ENCODE measurements at places on chromosomes 16 and 17.

GRCh38 chr17:81031566-81032550, 3.1 kb upstream of the BAIAP2 start:
- H3K36me3 ChIP-seq: no peaks in the 10 kb centered on the region
- peaks cover 16% of the 10 kb centered on the region for H3K4me1 ChIP-seq
- H3K4me3 ChIP-seq: no peak overlapping the region
- peaks cover 41% of the 10 kb centered on the region for H3K27me3 ChIP-seq

DNA sequence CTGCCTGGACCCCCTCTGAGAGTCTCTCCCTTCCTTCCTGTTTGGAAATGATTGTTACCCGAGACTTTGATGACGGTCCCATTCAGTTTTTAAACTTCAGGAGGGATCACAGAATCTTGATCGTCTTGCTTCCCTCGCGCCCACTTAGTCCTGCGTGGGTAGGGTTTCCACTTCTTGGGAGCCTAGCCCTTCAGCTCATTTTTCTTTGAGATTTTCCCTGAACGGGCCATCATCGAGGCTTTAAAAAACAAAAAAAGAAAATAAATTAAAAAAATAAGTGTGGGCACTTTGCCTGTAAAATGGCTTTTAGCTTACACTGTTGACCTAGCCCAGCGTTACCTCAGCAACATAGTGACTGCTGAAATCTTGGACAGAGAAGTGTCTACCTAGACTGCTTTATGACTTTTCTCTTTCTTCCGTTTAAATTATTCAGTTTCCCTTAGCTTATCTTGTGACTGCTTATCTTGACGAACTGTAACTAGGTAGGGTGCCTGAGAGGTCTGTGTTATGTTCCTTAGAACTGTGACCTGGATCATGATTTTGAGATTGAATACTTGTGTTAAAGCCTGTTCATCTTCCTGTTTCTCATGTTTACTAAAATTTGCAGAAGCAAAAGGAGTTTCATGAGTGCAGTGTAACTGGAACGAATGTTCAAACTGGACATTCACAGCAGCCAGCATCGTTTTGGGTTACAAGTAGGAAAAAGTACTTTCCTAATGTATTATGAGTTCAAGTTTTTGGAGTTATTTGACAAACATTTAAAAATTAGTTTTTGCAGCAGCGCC, 874 bp downstream of the WWP2 start:
- H3K4me1 ChIP-seq: peaks cover 45% of the 10 kb centered on the region
- H3K36me3 ChIP-seq: peaks cover 4% of the 10 kb centered on the region
- H3K4me3 ChIP-seq: peak overlapping the region; percentile 94
- H3K27me3 ChIP-seq: no peaks in the 10 kb centered on the region

DNA sequence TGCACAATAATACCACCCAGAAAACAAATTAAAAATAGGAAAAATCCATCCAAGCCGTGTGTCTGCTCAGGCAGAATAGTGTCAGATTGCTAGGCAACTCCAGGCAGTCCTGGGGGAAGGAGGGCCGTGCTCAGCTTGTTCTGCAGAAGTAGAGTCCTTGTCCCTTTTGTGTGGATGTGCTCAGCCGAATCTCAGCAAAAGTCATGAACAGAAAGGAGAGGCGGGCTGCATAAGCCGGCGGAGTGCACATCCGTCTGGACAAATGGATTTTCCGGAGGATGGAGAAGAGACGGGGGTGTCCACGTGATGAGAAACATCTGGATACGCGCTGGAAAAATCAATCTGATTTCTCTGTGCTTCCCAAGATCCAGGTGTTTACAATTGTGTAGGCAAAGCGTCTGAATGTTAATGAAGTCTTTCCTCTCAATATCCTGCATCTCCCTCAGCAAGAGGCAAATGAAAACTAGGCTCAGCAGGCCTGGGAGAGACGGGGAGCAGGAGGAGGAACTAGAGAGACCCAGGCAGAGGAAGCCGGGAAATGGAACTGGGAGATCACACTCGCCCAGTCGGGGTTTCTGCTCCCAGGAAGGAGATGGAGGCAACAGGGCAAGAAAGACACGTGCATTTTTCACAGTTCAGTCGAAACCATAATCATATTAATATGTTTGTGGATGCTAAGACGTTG, 7.7 kb upstream of the RBFOX3 start:
- no peaks in the 10 kb centered on the region for H3K4me1 ChIP-seq
- H3K27ac ChIP-seq: no peak overlapping the region
- no peak for DNase-seq
- peaks cover 21% of the 10 kb centered on the region for H3K27me3 ChIP-seq
- no peaks in the 10 kb centered on the region for H3K36me3 ChIP-seq

DNA sequence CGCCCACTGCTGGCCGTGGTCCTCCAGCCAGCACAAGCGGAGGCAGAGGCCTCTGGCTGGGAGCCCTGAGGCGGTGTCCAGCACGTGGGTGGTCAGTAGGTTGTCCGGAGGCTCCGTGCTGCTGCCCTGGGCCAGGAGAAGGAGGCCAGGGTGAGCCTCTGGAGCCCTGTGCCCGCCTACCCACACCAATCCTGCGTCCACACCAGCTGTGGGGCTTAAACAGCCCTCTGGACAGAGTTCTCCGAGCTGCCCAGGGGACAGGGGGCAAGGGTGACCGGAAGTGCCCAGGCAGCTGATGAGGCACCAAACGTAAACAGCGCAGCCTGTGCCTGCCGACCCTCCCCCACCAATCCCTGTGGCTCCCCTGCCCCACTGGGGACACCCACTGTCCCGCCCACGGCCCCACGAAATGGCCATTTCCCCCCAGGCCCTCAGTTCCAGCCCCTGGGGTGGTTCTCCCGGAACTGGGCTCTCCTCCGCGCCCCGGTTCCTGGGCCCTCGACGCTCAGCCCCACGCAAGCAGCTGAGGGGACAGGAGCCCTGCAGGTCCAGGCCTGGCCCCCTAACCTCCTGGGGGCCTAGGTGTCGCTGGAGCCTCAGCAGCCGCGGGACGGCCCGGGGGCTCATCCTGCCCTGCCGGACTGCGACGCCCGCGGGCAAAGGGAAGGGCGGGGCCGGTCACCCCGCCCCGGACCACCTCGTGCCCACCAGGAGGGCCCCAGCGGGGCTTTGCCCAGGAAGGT, 27.9 kb upstream of the DBNDD1 start:
- no peak overlapping the region for H3K4me3 ChIP-seq
- peaks cover 8% of the 10 kb centered on the region for H3K4me1 ChIP-seq
- no peak for DNase-seq

DNA sequence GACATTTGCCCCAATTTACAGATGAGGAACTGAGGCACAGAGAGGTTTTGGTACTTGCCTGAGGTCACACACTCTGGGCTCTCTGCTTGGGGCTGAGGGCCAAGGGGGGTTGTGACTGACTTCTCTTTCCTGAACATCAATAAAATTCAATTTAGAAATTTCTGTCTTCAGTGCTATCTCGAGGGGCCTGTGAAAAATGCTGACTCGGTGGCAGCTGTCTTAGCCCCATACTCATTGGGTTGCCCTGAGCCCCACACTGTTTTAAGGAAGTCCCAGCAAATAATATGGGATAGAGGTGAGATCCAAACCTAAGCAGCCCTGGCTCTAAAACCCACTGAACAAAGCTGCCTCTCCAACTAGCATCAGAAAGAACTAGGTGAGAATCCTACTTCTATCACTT, 7.0 kb upstream of the BRCA1 start:
- H3K36me3 ChIP-seq: peaks cover 35% of the 10 kb centered on the region
- no peak overlapping the region for H3K27ac ChIP-seq
- H3K4me1 ChIP-seq: peaks cover 28% of the 10 kb centered on the region
- no peak for DNase-seq
- H3K27me3 ChIP-seq: no peaks in the 10 kb centered on the region
- H3K4me3 ChIP-seq: no peak overlapping the region

GRCh38 chr17:76437467-76438402, 15.2 kb downstream of the UBE2O start:
- H3K36me3 ChIP-seq: peaks cover 7% of the 10 kb centered on the region
- H3K27me3 ChIP-seq: no peaks in the 10 kb centered on the region
- DNase-seq: no peak
- no peak overlapping the region for H3K4me3 ChIP-seq
- no peak overlapping the region for H3K27ac ChIP-seq

DNA sequence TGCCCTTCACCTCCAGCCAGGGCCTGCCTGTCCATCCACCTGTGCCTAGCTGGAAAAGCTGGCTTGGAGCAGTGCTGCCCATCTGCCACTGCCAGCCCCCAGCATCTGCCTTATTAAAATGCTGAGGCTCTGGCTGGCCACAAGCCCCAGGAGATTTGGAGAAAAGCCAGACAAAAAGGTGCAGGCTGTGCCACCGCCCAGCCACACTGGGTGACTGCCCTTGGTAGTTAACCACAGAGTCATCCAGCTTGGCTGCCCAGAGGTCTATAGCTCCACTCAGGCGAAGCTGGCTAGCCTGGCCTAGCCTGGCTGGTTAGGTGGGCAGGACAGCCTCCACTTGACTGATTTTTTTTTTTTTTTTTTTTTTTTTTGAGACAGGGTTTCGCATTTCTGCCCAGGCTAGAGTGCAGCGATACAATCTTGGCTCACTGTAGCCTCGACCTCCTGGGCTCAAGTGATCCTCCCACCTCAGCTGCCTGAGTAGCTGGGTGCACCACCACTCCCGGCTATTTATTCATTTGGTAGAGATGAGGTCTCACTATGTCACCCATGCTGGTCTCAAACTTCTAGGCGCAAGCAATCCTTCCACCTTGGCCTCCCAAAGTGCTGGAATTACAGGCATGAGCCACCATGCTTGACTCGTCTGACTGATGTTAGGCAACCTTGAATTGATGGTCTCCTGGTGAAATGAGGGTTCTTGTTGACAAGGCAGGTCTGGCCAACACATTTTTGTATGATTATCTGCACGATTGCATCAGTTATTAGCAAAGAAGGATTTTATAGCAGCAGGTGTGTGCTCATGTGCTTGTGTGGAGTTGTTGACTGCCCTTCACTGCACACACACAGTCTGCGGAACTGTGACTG, 103.8 kb downstream of the RAB11FIP4 start:
- H3K27ac ChIP-seq: peak overlapping the region; percentile 93
- no peak for DNase-seq
- no peak overlapping the region for H3K4me3 ChIP-seq

DNA sequence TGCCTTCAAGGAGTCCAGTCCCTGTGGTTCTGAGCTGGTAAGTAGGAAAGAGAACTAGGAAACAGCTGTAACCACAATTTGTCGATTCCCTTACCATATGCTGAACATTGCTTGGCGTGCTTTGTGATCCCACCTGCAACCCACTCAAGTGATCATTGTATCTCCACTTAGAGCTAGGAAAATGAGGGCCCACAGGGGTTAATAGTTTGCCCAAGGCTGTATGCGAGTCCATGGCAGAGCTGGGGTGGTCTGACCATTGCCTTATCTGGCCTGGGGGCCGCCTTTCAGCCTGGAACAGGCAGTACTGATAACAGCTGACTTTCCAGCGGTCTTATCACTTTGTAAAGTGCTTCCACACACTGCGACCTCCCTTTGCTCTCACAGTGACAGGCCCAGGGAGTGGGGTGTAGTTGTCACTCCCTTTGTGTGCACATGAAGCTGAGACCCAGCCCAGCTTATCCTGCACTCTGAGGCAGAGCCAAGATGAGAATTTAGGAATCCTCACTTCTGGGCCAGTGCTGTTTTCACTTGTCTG, 9.8 kb downstream of the MYL4 start:
- H3K4me1 ChIP-seq: peaks cover 42% of the 10 kb centered on the region
- H3K27me3 ChIP-seq: no peaks in the 10 kb centered on the region
- no peak overlapping the region for H3K27ac ChIP-seq
- H3K36me3 ChIP-seq: no peaks in the 10 kb centered on the region

- no peaks in the 10 kb centered on the region for H3K27me3 ChIP-seq
- no peaks in the 10 kb centered on the region for H3K36me3 ChIP-seq
- H3K27ac ChIP-seq: no peak overlapping the region
- H3K4me3 ChIP-seq: no peak overlapping the region
- no peaks in the 10 kb centered on the region for H3K4me1 ChIP-seq
Measured at GRCh38 chr16:47056688-47057629, 83.5 kb upstream of the DNAJA2 start.

GRCh38 chr16:8999800-9000199, 36.1 kb upstream of the USP7 start:
- H3K4me3 ChIP-seq: no peak overlapping the region
- H3K36me3 ChIP-seq: no peaks in the 10 kb centered on the region
- no peak overlapping the region for H3K27ac ChIP-seq
- DNase-seq: no peak

DNA sequence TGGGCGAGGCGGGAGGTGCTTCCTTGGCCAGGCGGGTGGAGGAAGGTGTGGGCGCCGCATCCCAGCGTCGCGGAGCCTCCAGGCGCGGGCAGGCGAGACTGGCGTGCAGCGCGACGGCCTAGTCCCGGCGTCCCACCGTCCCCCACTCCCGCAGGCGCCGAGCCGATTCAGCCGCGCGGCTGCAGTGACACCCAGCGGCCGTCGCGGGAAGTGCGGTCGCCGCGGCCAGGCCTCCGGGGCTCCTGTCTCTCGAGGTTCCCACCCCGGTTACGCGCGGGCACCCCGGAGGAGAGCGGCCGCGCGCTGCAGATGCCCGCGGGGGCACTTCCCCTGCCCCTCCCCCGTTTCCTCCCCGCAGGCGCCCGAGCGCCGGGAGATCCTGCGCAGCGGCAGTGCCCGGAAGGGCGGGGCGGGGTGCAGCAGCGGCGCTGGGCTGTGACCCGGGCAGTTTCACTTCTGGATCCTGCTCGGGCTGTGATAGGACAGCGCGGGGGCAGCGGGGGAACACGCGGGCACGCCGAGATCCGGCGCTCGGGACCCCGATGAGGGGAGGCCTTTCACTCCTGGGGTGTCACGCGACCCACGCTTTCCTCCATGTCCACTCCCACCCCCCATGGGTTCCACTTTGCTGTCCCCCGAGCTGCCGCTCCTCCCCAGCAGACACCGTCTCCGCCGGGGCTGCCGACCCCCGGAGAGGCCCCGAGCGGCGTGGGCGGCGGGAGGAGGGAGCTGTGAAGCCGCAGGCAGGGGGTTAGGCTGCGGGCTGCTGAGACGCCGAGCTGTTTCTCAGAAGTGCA, 16.6 kb downstream of the GRB7 start:
- H3K27ac ChIP-seq: peak overlapping the region; percentile 97
- DNase-seq: peak; percentile 97
- H3K4me3 ChIP-seq: peak overlapping the region; percentile 77
- H3K27me3 ChIP-seq: no peaks in the 10 kb centered on the region
- H3K4me1 ChIP-seq: peaks cover 74% of the 10 kb centered on the region

DNA sequence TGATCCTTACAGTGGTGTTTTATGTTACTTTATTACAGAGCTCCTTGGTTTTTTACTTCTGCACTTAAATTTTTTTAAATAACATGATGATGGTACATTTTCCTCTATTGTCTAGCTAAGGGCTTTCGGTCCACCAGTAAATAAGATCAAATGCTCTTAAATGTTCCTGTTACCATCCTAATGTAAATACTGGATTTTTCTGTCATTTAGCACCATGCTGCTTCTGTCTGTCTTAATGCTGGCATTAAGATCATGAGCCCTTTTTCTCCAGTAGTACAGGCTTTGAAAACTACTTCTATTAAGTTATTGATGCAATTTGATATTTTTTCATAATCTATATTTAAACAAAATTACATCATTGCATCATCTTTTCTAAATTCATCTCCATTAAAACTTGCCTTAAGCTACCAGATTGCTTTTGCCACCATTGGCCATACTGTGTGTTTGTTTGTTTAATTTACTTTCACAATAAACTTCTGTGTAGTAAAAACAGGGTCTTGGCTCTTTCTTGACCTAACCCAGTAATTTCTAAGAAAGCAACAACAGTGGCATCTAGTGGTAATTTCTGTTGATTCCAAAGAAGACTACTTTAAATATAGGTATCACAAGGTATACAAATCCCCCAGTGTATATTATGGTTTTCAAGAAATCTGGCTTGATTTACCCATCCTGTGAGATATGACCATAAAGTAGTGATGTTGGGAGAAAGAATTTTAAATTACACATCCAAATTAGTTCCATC, 9.0 kb upstream of the PHAF1 start:
- H3K27me3 ChIP-seq: no peaks in the 10 kb centered on the region
- no peak overlapping the region for H3K27ac ChIP-seq
- no peak overlapping the region for H3K4me3 ChIP-seq
- H3K36me3 ChIP-seq: peaks cover 8% of the 10 kb centered on the region
- no peak for DNase-seq
- peaks cover 3% of the 10 kb centered on the region for H3K4me1 ChIP-seq
